ENCODE measurements at places on chromosomes 5 and 9.

DNA sequence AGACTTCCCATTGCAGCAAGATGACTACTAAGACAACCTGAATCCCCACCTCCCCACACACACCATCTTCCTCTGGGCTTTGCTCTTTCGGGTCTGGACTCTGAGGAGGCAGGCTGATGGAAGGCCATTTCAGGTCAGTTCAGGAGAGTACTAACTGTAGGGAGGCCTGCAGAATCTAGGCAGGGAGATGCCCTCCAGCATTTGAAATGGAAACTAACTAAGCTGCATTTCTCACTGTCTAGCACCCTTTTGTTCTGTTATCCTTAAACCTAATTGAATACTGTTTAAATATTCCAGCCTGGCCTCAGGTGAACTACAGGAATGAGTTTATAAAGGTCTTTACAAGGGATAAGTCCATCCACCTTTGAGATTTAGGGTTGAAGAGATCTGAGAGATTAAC, 4.9 kb upstream of the TBCA start:
- DNase-seq = no peak

- DNase-seq = no peak
Observed at GRCh38 chr5:156694598-156694997, 155.5 kb upstream of the PPP1R2B start.

DNA sequence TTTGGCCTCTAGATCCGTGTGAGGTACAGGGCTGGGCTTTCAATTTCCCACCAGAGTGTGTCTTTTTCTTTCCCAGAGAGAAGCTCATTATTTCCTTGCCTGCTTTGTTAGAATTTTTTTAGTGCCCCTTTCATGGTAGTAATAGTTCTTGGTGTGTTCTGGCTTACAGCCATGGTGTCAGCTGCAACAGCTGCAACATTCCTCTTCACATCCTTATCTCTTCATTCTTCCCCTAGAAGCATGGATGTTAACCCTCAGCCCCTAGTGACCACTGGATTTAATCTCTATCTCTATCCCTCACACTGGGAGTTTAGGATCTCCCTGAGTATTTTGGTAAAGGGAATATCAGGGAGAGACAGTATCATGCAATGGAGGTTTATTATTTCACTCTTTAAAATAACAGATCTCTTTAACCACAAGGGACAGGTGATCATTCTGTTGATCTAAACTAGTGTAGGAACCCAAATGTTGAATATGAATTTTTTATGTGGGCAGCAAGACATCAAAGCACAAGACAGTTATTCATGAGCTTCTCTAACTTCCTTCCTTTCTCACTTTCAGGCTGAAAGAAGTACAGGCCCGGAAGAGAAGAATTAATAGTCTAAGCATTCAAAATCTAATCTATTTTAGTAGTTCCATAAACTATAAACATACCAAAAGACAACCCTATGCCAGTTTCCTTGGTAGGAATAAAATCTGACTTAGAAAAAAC, 160.2 kb downstream of the FAM170A start:
- no peak for DNase-seq

- DNase-seq = no peak
Observed at GRCh38 chr9:79969393-79970145, 397.8 kb downstream of the TLE4 start.

DNA sequence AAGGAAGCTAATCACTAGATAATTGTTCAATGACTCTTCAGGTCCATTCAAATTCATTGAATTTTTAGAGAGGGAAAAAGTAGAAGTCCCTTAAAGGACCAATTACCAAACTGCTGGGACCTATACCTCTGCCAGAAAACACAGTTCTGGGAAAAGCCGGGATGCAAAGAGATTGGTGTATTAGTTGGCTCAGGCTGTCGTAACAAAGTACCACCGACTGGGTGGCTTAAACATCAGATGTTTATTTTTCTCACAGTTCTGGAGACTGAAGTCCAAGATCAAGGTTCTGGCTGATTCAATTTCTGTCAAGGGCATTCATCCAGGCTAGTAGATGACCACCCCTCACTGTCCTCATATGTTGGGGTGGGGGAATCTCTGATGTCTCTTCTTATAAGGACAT, 177.1 kb upstream of the FSTL4 start:
- DNase-seq = no peak

GRCh38 chr9:93673021-93673838, 96.8 kb downstream of the PHF2 start:
- no peak for DNase-seq

GRCh38 chr9:83957248-83957513, 22.8 kb downstream of the HNRNPK start:
- no peak for DNase-seq

DNA sequence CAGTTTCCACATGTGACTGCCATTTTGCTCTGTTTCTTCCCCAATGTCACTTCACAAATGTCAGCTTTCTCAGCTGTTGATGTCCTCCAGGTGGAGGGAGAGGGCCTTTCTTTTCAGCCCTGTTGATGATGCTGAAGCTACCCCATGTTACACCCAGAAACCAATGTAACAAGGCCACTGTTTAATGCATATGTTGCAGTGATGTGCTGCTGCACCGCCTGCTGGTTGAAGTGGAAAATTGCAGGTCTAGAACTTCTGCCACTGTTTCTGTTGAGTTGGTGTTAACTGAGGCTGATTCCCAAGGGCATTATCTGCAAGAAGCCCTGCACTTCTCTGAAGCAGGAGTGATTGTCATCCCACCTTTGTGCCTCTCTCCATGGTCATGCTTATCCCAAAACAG, 428.4 kb downstream of the KDM4C start:
- DNase-seq = no peak

DNA sequence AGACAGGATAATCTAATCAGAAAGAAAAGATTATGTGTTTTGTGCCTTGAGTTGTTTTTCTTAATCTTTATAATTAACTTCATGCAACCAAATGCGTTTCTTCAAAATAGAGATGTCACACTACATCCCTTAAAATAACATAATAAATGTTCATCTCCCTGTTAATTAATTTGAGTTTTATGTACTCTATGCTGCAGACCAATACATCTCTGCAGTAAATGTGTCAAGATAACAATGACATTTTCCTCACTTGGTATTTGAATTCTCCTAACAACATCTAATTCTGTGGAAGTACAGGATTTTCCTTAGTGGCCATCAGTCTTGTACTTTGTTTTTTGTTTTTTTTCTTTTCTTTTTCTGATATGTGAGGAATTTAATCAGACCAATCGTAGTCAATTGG, 279.2 kb upstream of the TYRP1 start:
- DNase-seq = no peak

GRCh38 chr9:122904466-122904822, 715 bp downstream of the RC3H2 start:
- DNase-seq = no peak

DNA sequence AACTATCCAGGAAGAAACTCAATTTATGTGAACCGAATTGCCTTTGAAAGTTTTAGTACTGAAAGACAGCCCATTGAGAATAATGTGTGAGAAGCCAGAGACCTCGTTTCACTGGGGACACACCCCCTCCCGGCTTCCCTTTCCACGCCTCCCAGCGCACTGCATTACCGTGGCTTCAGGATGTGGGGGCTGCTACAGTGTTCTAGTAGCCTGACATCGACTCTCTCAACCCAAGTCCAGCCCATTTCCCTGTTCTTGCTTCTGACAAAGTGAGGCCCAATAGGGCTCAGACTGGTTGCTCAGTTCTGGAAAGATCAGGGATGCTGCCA, 3.5 kb downstream of the PAX5 start:
- DNase-seq = no peak

DNA sequence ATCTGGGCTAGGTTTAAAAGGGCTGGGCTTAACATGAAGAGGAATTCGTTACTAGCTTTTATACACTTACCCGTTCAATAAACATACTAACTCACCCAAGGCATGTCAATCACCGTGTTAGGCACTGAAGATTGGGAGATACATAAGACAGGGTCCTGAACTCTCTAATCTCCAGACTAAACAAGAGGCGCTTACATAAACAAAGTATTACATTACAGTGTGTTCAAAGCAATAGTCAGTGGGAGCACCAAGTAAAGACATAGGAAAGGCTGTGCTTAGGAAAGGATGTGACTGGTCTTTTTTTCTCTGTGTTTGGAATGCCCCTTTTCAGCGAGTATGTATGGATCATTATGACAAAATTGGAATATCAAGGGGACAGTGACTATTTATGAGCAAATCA, 203.6 kb upstream of the ADRA1B start:
- no peak for DNase-seq

DNA sequence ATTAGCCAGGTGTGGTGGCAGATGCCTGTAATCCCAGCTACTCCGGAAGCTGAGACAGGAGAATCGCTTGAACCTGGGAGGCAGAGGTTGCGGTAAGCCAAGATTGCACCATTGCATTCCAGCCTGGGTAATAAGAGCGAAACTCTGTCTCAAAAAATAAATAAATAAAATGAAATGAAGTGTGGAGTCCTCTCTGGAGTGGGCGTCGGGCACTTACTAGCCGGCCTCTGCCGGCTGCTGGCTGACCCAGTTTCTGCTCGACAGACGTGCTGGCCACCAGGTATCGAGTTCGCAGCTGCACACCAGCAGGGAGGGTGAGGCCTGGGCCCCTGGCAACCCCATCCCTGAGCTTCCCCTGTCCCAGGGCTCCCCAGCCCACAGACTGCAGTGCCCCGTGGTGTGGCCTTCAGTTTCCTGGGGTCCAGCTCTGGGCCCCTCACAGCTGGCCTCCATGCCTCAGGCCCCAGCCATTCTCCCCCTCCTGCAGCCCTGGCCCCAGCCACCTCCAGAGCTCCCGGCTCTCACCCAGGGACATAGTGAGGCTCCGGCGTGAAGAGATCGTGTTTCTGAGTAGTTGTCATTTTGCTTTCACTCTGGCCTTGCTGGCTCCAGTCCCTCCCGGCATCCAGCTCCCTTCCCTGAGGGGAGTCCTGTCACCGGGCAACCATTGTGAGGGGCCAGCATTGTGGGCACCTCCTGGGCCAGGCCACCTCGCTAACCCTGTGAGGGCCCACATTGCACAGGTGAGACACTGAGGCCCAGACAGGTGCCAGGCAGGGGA, 3.8 kb upstream of the STPG3 start:
- no peak for DNase-seq

DNA sequence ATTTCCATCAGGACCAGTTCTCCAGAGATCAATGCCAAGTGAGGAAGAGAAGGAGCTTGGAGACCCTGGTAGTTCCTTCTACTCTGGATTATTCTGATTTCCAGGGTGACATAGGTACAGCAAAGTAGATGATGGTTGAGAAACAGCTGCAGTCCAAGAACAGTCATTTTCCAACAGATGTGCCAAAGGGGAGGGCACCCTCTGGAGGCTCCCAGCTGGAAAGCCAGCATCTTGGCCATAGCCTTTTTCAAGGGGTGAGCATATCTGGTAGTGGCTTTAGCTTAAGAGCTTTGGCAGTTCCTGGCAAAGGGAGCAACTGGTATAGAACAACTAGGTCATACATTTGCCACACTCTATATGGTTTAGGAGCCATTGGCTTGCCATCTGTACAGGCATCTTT, 492.7 kb downstream of the RASEF start:
- no peak for DNase-seq

- no peak for DNase-seq
Observed at GRCh38 chr5:1734908-1735289, 64.7 kb downstream of the MRPL36 start.

GRCh38 chr5:62306323-62306895, 403 bp downstream of the KIF2A start:
- DNase-seq = no peak

DNA sequence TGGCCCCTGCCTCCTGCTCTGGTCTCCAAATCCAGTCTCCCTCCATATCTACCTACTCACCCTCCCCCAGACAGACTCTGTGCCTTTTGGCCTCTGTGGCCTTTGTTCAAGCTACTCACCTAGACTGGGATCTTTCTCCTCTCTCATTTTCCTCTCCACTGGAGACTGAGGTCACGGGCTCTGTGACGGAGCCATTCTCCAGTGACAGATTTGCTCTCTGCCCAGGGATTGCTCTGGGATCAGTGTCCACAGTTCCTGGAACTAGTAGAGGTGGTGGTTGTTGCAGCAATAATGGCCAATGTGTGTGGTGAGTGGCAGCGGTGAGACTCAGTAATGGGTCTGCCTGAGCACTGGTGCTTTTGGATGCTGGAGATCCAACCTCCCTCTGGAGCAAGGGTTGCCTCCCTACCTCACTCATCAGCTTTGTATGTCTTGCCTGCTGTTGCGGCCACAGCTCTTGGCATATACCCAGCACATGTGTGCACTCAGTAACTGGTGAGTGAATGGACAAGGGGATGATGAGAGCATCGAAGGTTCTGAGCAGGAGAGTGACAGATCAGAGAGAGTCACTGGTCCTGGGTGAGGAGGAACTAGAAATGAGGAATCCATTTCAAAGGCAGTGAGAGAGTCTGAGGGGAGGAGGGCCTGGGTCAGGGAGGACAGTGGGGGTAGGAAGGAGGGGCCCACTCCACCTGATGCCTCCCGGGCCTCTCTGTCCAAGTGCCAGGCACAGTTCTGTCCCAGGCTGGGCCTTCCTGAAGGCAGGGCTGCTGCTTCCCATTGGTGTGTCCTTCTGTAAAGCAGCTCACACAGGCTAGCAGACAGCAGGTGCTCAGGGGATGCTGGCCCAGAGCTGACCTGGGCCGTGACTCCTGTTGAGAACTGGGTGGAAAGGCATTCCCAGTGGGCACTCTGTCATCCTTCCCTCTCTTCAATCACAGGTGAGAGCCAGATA, 96.5 kb upstream of the PITX1 start:
- no peak for DNase-seq

DNA sequence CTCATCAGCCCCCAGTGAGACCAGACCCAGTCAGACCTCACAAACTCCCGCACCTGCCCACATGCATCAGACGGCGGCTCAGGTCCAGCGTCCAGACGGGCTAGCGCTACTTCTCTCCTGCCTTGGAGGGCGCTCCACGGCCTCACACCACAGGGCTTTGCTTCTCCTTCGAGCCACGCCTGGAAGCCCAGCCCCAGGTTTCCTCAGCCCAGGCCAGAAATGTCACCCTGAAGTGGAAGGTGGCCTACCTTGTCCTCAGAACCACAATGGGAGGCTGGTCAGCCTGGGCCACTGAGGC, 2.8 kb downstream of the NACC2 start:
- DNase-seq = no peak

DNA sequence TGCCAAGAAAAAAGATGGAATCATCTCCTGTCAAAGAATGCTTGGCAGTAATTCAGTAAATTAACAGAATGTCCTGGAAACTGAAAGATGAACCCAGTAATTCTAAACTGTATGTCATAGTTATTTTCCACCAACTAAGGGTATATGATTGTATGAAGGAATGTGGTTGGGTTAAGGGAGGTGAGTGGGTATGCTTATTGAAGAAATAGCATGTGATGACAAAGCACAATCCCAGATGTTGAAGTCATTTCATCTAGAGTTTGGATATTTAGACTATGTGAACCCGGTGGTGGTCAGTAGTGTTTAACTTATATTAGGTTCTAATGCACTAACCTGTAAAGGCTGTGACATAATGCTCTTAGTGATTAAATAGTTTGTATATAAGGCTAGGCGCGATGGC, 87.3 kb downstream of the CDKN2A start:
- no peak for DNase-seq
